Foreskin fibroblast (primary cell): ENCODE measurements at places on chromosomes 12 and 14.

- peak; percentile 24 for DNase-seq
Observed at GRCh38 chr12:103840462-103840875, 565 bp downstream of the NT5DC3 start.

DNA sequence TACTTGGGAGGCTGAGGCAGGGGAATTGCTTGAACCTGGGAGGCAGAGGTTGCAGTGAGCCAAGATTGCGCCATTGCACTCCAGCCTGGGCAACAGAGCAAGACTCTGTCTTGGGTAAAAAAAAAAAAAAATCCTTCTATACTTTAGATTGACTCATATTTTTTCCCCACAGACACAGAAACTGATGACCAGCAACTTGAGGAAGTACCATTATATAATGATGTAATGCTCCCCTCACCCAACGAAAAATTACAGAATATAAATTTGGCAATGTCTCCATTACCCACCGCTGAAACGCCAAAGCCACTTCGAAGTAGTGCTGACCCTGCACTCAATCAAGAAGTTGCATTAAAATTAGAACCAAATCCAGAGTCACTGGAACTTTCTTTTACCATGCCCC is 24.3 kb upstream of the SNAPC1 start:
- DNase-seq = no peak

DNA sequence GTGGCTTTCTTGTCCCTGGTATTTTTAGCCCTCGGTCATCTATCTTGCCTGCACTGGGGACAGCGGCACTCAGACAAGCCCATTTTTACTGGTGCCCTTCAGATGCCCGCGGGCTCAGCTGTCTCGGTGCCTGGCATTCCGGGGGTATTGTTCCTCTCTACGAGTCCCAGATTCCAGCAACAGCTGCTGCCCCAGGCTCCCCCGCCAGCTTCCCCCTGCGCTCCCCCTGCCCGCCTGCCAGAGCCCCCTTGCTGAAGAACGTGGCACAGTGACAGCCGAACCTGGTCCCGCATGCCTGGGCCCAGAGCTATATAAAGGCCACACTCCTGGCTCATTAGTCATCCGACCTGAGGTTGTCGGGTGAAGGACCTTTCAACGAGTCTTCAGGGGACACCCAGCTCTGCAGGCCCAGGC is 10.9 kb upstream of the MYL2 start:
- DNase-seq = no peak

DNA sequence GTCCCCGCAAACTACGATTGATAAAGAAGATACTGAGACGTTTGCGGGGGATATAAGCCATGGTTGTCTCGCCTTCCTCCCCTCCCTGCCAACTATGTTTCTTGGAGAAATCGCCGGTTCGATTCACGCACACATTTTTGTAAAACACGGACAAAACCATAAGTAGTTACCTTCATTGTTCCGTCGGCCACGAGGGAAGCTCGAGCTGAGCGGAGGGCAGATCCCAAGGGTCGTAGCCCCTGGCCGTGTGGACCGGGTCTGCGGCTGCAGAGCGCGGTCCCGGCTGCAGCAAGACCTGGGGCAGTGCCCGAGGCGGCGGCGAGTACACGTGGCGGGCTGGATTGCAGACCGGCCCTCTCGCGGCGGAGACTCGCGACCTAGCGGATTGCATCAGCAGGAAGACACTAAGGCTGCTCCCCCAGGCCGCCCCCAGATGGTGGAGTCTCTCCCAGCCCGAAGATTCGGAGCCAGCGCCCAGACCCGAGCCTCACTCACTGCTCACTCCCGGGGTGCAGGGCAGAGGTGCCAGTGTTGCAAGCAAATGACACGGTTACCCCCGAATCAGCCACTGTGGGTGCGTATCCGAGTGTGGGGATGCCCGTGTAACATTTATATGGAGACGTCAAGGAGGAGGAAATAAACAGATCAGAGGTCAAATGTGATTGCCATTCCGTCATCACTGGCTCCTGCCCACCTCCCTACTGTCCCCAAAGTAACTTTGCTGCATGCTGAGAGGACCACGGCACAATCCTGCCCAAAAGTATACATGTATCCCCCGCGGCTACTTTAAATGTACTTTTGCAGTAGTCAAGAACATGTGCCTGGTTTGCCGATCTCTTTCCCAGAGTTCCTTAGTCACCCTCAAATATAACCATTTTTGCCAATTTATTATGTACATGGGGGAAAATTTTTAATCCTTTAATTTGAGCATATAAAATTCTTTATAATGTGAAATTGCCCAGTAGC is at the start of gene BCAT1:
Gene BCAT1 (minus strand): TSS at position 345 of the 966 bp plus-strand sequence. CDS start 169 bp downstream, at position 176.
- DNase-seq = peak; percentile 82

DNA sequence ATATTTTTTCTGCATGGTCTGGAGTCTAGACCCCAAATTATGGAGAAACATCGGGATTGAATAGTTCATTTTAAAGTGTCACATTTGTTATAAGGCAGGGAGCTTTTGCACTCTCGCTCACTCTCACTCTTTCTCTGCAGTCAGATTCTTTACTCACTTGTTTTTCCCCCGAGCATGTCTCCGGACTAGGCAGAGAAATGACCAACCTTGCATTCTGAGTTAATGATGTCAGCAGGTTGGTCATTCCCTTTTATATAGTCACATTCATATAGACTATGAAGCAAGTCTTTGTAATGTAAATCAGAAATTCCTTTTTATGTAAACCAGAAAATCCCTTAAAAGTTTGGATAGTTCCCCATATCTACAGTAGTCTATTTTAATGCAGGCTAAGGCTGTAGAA is 4.1 kb downstream of the C12orf75 start:
- peak; percentile 38 for DNase-seq

DNA sequence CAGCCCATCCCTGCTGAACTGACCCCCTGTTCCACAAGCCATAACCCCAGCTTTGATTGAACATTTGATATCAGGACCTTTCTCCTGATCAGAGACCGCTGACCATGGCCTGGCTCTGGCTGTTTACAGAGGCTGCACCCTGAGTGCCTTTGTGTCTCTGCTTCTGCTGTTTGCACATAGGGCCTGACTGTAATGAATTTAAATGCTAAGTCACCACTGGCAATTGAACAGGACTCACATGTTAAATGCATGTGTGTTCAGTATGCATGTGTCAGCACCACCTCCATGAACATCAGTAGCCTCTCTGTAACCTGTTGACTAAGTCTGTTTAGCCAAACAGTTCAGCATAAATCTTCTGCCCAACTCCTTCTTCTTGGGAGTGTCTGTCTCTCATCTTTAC is 690.3 kb downstream of the TMEM121 start:
- DNase-seq = no peak

- DNase-seq = peak; percentile 38
Observed at GRCh38 chr12:110619534-110619953, 5.6 kb downstream of the TCTN1 start.

GRCh38 chr14:66101662-66102061 is 384.5 kb upstream of the CCDC196 start:
- DNase-seq = no peak

- DNase-seq = peak; percentile 29
Observed at GRCh38 chr12:104137001-104137901, 759 bp downstream of the NFYB start.

GRCh38 chr12:2270846-2271245 is 218.1 kb downstream of the CACNA1C start:
- DNase-seq = no peak

DNA sequence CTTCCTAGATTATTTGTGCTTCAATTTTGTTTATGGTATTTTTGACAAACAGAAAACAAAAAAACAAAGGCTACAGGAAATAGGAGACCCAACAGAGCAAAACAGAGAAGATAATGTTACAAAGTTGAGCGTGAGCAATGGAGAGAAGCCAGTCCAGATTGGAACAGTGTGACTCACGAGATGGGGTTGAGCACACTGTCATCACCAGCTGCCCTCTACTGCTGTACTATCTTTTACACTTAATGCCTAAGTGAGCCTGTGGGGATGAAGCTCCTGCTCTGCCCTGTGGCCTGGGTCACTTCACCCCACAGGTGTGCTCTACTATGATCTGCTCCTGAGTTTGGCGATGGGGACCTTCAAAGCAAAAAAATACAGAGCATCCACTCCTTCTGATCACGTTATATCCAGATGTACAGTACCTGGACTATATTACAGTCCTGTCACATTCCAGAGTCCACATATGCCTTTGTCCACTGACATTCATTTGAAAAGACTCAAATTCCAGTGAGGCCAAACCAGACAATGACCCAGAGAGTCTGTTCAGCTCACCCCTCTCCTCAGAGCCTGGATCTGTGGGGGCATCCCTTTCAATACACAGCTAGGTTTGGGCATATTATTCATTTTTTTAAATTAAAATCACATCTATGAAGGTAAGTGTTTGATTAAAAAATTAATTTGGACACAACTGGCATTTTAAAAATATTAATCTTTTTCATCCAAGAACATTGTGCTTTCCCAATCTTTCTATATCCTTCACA is 4.4 kb downstream of the IPO8 start:
- peak; percentile 91 for DNase-seq

DNA sequence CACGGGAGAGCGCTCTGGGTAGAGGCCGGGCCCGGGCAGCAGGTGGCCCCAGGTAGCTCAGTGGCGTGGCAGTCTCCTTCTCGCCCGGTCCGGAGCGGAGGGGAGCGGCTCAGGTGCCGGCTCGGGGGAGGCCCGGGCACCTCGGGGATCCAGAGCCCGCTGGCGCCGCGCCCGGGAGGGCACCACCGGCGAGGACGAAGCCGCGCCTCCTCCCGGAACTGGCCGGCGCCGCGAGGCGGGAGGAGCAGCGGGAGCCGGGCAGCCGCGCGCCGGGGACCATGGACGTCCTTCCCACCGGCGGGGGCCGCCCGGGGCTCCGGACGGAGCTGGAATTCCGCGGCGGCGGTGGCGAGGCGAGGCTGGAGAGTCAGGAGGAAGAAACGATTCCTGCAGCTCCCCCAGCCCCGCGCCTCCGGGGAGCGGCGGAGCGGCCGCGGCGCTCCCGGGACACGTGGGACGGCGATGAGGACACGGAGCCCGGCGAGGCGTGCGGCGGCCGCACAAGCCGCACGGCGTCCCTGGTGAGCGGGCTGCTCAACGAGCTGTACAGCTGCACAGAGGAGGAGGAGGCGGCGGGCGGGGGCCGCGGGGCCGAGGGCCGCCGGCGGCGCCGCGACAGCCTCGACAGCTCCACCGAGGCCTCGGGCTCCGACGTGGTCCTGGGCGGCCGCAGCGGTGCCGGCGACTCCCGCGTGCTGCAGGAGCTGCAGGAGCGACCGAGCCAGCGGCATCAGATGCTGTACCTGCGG is 21.5 kb upstream of the GNS start:
- peak; percentile 33 for DNase-seq

DNA sequence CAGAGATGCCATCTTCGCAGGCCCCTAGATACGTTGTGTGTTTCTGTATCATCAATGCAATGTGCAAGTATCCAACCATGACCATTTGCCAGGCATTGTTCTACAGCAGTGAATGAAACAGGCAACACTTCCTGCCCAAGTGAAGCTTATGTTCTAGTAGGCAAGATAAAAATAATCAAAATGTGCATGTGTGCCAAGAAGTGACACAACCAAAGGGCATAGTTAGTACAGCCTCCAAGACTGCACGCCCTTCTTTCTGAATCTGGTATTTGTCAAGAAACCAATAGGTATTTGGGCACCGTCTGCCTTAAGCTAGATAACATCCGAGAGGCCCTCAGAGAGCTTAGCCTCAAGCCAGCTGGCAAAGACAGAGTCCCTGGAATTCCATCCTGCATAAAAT is 152.0 kb downstream of the TMEM132C start:
- no peak for DNase-seq

DNA sequence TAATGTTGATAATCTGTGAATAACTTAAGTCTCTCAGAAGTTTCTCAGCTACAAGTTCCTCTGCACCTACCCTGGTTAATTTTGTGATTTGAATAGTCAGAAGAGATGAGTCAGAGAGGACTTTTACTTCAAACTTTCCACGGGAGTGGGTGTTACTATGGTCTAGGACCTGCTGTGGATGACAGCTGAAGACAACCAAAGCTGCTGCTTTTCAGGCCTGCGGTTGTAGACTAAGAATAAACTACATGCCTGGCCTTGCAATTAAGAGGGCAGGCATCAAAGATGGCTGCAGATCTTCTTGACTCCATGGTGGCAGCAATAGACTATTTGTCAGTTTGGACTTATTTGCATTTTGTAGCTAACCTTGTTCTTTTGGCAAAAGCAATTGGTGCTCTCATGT is 227.1 kb upstream of the KRR1 start:
- no peak for DNase-seq

DNA sequence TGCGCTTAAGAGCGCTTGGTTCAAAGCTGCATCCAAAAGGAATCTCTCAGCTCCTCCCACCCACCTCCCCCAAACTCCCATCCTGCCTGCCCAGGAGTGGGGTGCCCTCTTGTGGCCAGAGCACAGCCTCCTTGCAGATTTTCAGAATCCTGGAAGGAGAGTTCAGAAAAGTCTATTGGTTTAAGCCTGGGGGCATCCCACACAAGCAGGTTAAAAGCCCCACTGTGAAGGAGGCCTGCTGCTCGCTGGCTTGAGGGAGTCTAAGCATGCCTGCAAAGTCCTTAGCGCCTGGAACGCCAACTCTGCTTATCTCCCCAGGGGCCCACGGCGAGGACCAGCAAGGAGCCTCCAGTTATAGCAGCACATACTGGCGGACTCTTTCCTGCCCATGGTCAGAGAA is 297.1 kb downstream of the KSR2 start:
- DNase-seq = peak; percentile 41

DNA sequence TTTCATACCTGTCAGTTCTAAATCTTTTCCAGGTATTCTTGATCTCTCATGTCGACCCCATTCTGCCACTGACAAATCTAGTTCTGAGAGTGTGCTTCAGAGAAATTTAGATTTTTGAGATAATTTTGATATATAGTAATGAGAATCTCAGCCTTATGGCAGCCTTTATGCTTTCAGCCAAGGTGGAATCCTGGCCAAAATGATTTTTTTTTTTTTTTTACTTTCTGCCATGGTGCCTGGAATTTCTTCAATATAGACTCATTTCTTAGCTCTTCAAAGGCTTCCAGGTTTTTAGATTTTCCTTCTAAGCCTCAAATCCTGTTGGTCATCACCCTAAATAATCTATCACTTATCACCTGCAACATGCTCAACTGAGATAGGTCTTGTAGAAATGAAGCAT is 926.6 kb downstream of the NRXN3 start:
- DNase-seq = no peak
